ENCODE measurements at places on chromosomes 7 and 10.

DNA sequence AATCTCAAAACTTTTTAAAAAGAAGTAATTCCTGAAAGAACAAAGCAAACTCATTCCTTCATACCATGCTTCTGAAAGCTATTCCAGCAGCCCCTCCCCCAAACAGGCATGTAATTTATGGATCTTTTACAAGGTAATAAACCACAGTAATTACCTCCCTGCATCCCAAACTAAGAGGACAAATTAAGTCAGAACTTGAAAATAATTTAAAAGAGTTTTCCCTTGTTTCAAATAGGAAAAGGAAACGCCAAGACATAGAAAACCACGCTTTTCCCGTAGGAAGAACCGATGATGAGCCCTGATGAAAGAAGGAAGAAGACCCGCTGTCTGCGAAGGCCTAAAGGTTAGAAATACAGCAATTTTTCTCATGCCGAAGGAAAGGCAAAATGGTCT lies 8.9 kb downstream of the HOXA4 start:
- no peak for DNase-seq

DNA sequence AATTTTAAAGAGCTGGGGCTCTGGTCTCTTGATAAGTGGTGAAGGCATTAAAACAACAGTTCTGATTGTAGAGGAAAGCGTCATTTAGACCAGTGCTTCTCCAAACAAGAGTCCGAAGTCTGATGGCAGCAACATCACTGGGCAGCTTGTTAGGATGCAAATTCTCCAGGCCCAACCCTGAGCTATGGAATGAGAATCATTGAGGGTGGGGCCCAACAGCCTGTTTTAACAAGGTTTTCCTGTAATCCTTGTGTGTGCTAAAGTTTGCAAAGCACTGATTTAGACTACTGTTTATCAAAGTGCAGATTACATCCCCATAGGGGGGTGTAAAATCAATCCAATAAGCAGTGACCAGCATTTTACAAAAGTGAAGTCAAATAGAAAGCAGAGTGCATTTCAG lies 2.6 kb upstream of the ZNRF2 start:
- no peak for DNase-seq

DNA sequence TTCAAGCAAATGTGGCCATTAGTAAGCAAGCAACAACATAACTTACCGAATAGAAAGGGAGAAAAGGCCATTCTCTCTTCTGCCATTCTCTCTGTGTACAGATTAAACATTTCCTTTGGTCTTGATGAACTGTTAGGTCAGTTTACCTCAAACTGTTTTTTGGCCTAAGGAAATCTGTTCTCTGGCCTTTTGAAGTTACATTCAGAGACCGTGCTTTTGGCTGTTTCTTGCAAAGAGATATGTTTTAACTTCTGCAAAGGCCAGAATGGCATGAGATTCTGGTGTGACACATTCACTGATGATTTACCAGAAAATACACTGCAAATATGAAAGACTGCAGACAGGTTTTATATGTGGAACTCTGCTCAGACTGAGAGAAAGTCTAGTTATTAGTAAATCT lies 22.2 kb downstream of the AHR start:
- DNase-seq: no peak

GRCh38 chr10:12705943-12706342 lies 295.6 kb downstream of the CCDC3 start:
- DNase-seq: no peak

DNA sequence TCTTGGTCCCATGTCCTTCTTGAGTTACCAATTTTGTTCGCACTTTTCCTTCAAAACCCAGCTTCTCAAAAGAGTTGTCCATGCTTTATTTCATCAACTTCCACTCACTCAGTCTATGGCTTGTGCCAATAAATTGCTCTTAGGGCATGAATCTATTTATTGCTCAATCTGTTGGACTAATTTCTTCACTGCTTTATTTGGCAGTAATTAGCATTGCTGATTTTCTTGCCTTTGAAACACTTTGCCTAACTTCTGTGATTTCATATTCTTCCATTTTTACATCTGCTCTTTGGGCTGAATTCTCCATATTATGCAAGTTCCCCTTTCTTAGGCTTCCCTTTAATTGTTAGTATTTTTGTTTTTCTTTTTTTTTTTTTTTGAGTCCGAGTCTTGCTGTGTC lies 16.8 kb downstream of the DLD start:
- no peak for DNase-seq

DNA sequence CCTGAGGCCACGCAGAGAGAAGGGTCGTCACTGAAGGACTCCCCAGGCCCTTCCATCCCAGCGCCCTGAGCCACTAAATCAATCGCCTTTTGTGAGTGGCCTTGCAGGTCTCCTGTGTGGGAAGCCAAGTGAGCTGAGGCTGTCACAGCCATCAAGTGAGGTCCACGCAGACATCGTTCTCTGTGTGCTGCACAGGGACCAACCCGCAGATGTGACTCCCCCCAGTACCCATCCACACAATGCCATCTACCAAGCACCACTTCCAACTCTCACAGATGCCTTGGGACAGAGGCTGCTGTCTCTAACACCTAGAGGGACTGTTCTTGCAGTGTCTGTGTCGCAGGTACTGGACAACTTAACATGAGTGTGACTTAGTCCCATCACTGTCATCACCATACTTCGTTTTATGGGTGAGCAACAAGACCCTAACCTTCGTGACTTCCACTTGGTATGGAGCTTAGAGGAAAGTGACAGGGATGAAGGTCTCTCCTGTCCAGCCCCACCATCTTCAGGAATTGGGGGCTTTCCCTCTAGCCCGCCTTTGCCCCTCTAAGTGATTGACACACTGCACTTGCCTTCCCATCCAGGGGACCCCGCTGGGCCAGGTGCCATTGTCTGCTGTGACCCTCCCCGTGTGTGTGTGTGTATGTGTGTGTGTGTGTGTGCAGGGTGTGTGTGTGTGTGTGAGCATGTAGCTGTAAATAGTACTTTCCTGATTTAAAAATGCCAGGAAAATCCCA lies 51.4 kb upstream of the TMEM72 start:
- DNase-seq: no peak

All from occipital lobe (tissue), 3 donors.